ENCODE measurements at places on chromosomes 7 and 10.

- no peak for ATAC-seq
Observed at GRCh38 chr7:2163600-2164555, 68.9 kb downstream of the MAD1L1 start.

GRCh38 chr10:11236234-11236633 lies 218.6 kb downstream of the CELF2 start:
- ATAC-seq: no peak

DNA sequence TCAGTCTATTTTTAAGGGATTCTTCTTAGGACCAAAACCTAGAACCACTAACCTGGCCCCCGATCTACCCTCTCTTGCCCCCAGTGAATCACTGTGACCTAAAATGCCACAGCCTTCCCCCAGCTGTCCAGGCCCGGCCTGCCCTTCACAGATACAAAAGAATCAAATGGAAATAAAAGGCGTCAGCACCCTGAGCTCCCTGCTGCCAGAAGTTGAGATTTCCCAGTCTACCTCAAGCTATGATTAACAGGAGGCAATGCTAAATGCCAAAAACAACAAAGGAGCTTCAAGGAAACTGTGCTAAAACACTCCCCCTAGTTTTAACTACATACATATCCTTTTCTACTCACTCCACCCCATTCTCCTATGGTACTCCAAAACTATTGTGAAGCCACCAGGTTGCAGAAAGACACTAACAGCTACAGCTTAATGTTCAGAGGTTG lies 67.8 kb downstream of the GSAP start:
- ATAC-seq: peak; percentile 8

DNA sequence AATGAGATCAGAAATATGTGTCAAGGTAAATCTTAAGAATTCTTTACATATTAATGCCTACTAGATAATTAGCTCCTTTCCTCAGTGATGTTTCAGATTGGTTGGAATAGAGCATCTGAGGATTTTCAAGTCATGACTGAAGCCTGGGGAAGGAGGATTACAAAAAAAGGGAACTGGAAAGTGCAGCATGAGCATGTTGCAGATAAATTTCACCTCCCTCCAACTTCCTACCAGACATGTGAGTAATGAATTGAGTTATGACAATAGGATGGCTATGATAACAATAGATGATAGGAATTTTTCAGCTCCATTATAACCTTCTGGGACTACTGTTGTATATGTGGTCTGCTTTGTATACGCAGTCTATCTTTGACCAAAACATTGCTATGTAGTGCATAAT lies 104.2 kb upstream of the RAB18 start:
- ATAC-seq: no peak

DNA sequence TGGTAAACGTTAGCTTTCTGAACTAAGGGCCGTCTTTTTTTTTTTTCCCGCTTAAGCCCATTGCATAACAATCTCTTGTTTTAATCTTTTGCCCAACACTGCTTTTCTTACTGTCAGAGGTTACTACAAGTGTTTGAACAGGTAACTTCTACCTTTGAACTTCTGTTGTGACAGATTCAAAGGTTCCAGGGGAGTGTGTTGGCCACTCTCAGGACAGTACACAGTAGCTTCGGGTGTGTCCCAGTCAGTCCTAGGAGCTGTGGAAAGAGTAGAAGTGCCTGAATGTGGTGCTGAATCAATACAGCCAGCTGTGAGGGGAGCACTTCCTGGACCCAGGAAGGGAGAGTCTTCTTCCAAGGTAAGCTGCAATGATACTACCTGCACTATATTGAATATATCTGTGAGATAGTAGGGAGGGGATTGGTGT lies at the start of gene ACSL5:
ACSL5 (plus strand) TSS at position 205 of the 427 bp plus-strand sequence. CDS start 20,831 bp downstream, outside the sequence.
- ATAC-seq: peak; percentile 32

DNA sequence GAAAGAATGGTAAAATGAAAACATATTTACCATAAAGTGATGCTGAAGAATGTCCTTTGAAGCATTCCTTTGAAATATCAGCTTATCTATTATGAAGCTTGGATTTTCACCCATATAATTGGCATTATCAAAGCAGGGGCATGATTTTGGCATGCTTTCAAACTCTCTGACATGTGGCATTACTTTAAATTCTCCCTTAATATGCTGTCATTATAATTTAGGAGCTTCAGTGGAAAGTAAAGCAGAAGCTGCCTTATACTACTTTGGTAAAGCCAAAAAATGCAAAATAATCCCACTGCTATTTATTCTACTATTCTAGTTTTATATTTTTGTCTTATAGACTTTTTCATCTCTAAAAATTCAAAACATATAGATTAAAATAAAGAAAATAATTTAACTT lies 28.0 kb upstream of the HIBADH start:
- no peak for ATAC-seq

GRCh38 chr10:34236931-34237330 lies 578.2 kb downstream of the PARD3 start:
- peak; percentile 8 for ATAC-seq

GRCh38 chr7:1937252-1937605 lies 267.2 kb downstream of the ELFN1 start:
- ATAC-seq: no peak

DNA sequence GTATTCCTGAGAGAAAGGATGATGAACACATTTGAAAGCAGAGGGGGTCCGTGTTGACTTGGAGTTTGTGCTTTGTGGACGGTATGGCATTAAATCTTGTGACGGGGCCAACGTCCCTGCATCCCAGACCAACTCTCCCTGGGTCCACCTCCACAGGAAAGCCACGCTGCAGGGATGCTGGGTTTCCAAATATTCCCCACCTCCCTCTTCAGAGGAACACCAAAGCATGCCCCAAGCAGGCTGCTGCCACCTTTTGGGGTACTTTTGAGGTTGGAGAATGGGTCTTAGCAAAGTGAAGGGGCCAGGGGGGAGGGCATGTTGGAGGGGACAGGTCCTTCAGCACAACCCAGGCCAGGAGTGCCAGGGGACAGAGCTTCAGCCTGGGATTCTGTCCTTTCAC lies 504.4 kb downstream of the TCERG1L start:
- no peak for ATAC-seq

DNA sequence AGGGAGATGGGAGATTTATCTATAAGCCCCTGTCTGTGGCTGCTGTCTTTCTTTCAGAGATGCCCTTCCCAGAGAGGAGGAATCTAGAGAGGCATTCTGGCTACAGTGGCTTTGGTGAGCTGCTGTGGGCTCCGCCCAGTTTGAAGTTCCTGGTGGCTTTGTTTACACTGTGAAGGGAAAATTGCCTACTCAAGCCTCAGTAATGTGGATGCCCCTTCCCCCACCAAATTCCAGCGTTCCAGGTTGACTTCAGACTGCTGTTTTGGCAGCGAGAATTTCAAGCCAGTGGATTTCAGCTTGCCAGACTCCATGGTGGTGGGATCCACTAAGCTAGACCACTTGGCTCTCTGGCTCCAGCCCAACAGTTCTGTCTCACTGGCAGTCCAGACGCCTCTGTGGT lies 951.6 kb downstream of the CCSER2 start:
- no peak for ATAC-seq

GRCh38 chr7:106015381-106016218 lies 52.5 kb downstream of the CDHR3 start:
- peak; percentile 39 for ATAC-seq

DNA sequence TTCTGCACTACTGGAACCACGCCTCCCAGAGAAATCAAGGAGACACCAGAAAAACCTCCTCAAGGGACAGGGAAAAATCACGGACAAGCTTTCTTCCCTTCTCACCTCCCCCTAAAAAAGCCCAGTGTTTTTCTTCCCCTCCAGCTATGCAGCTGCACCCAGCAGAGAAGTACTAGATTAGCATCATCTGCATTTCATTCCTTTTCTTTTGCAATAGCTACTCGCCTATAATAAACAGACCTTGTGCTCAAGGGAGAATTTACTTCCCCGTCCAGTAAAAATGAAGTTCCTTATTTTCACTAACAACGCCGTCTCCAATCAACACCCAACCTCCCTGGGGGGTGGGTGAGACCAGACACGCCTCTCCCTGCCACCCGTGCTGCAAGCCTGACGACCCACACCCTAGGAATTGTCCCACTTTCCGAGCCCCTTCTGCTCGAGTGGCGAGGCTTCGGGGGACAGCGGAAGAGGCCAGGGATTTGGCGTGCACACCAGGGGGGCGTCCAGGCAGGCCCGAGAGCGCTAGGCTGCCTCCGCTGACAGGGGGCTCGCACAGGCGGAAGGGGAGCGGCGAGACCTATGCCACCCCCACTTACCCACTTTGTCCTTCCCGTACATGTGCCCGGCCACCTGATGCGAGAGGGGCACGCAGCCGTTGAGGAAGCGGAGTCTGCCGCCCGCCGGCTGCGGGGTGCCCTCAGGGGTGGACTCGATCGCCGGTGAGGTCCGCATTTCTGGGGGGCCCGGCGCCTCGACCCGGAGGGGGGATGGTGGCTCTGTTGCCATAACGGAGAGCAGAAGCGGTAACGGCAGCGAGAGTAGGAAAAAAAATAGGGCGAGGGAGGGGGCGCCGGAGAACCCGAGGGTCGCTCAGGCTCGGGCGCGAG lies 625 bp downstream of the IPMK start:
- ATAC-seq: peak; percentile 9

DNA sequence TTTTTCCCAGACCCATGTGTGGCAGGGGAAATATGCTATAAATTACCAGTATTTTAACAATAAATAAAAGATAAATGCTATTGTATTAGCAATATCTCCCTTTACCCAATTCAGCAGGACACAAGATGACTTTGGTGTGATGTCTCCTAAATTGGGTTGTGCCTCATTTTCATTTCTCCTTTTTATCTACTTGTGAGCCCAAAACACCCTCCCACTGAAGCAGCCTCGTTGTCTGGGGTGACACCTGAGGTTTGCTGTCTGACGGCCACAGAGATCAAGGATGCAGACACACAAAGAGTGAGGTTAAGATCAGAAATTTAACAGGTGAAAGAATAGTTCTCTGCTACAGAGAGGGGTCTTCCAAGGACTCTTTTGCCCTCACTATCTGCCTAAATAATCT lies 27.1 kb upstream of the CC2D2B start:
- no peak for ATAC-seq

GRCh38 chr10:63213489-63213888 lies 80.4 kb downstream of the NRBF2 start:
- no peak for ATAC-seq

- ATAC-seq: no peak
Observed at GRCh38 chr7:5705318-5705717, 76.1 kb downstream of the RNF216 start.

- no peak for ATAC-seq
Observed at GRCh38 chr7:64087501-64087900, 42.3 kb downstream of the ZNF727 start.

- no peak for ATAC-seq
Observed at GRCh38 chr10:20993389-20993788, 96.3 kb upstream of the NEBL start.

DNA sequence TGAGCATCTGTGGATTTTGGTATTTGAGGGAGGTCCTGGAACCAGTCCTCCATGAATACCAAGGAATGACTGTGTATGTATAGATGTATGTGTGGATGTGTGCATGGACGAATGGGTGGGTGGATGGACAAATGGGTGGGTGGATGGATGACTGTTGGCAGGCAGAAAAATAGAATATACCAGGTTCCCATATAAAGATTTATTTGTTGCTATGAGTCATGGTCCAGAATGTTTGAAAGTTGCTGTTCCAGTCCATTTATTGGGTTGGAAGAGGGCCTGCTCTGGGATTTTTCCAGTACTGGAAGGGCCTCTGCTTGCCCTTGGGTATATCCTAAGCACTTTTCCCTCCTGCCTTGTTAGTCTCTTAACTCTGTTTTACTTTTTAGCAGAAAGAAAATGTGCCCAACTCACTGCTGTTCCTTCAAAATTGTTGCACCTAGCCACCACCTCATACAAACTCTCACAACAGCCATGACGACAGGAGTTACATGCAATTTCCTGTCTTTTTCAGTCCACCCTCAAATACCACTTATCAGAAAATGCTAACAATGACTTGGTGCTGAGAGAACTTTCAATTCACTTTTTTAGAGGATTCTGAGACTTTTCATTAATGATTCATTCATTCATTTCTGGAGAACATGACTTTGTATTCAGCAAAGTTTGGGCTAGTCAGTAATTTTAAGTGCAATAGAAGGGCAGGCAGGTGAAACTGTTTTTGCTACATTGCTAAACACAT lies 108.1 kb downstream of the EEPD1 start:
- ATAC-seq: no peak

DNA sequence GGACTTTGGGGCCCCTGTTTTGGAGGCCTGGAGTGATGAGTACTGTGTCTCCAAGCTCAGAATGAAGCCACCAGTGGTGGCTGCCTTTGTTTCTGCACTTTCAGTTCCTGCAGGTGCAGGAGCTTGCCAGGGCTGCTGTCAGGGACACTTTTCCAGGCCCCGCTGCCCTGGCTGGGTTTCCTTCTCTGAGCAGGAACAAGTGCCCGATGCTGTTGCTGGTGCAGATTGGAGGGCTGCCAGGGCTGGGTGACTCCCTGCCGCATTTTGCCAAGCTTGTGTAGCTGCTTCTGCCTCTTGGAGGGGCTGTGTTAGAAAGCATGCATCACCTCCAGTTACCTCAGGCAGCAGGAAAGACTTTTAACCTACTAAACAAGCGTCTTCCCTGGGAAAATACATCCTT lies 211.1 kb downstream of the MGMT start:
- no peak for ATAC-seq

- no peak for ATAC-seq
Observed at GRCh38 chr7:97422046-97422445, 304.5 kb downstream of the SDHAF3 start.

GRCh38 chr10:51001587-51001986 lies 72.7 kb upstream of the PRKG1 start:
- ATAC-seq: peak; percentile 64

GRCh38 chr7:1342090-1342640 lies 109.5 kb downstream of the UNCX start:
- no peak for ATAC-seq

DNA sequence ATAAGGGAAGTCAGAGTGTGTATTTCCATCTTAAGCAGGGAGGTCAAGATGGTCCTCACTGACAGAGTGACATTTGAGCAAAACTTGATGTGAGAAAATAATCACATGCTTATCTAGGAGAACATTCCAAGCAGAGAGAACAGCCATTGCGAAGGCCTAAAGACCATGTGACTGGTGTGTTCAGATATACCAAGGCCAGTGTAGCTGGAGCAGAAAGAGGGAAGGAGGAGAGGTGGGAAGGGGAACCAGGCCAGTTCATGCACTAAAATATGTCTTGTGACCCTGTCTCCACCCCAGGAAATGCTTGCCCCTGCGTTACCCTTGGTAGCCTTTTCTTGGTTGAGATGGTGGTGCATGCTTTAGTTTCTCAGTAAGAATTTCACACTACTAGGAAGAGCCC lies 77.4 kb downstream of the CACNB2 start:
- no peak for ATAC-seq

DNA sequence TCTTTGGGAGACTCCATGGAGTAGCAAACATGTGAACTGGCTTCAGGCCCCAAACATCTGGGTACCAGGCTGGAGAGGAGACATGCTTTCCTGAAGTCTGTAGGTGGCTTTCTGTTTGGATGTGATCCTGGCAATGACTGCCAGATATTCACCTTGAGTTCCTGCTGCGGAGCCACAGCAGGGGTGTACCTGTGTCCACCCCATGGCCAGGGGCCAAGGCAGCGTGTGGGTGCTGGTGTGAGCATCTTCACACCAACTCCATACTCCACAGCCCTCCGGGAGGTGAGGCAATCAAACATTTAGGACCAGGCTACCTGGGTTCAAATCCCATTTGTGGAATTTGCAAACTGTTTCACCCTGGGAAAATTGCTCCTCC lies 113.0 kb downstream of the ADCY1 start:
- ATAC-seq: no peak

- no peak for ATAC-seq
Observed at GRCh38 chr7:22591271-22591670, 91.3 kb upstream of the STEAP1B start.

GRCh38 chr7:91343996-91344629 lies 79.9 kb downstream of the FZD1 start:
- ATAC-seq: no peak
